Mesendoderm (in vitro differentiated cells): ENCODE measurements at places on chromosomes 13 and 19.
A peak's percentile ranks its signal among the peaks of the same experiment; 100 is the strongest.

DNA sequence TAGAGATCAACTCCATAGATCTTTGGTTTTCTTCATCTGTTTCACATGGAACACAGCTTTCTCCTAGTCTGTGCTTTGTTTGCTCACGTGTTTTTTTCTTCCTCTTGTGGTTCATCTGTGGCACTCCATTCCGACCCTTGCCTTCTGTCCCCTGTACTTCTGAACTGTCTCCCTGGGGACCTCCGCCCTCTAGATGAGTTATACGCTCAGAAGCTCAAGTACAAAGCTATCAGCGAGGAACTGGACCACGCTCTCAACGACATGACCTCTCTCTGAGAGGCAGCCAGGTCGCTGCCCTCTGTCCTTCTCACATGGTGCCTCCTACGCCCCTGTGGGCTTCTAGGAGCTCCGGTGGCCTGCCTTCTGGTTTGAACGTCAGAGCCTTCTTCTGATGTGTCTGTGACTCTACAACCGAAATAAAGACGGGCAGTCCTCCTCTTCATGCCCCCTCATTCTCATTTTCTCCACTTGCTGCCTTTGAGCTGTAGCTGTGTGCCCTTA lies 16.6 kb upstream of the RAB8A start:
- no peak for DNase-seq

- peak; percentile 90 for DNase-seq
Observed at GRCh38 chr19:50331221-50331993, 2.2 kb upstream of the KCNC3 start.

DNA sequence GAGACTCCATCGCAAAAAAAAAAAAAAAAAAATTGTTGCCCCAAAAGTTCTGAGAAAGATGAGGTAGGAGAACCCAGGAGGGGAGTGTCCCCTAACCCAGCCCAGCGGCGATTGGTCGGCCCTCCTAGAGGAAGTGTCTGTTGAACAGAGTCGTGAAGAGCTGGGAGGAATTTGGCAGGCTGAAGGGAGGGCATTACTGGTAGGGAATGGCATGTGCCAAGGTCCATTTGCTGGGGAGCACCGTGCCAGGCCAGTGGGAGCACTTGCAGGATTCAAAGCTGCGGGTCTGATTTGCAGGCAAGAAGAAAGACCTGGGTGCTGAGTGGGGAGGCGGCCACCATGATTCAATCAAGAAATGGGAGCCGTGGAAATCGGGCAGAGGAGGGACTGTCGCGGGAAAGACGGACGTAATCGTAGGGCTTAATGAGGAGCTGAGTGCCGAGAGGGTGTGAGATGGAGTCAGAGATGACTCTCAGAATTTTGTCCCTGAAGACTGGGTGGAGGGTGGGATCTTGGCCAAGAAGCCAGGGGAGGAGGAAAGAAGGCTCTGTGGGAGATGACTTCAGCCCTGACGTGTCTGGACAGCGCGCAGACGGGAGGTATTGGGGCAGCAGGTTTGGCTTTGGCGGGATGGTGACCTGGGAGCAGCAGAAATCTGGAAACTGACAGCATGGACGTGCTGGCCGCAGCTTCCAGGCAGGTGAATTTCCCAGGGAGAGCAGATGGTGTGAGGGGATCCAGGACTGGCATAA lies 15.4 kb downstream of the CERS4 start:
- DNase-seq: no peak

- no peak for DNase-seq
Observed at GRCh38 chr13:92172191-92172590, 773.8 kb downstream of the GPC5 start.

- DNase-seq: no peak
Observed at GRCh38 chr13:75220861-75221260, 261.1 kb downstream of the TBC1D4 start.
